ENCODE measurements at places on chromosomes 2 and 18.

DNA sequence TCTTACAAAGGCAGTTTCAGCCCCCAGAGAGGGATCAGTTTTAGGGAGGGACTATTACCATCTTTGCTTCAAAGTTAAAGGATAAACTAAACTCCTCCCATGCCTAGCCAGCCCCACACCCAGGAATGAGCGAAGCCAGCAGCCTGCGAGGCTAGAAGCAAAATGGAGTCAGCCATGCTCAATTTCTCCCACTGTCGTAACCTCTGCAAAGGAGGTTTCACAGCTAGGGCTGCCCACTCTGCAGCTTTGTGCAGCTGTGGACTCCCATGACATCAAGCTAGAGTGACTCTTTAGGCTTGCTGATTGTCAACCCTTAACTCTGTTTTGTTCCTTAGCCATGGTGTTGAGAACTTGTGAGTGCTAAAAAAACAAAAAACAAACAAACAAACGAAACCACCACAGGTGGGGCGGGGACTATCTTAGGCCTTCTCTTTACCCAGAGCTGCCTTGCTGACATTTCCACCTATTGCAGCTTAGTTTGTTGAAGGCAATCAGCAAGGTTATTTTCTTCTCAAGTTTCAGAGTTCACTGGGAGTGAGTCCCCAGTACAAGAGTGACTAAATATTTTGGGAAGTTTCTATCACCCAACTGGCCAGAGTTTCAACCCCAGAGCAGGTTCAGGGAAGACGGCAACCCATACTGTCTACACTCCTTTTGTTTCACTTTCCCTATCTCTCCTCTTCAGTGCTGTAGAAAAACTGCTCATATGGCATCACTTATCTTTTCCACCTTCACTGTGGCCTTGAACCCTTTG lies 592.1 kb downstream of the XIRP2 start:
- DNase-seq = no peak

GRCh38 chr2:118830881-118831280 lies 16.6 kb downstream of the EN1 start:
- no peak for DNase-seq

DNA sequence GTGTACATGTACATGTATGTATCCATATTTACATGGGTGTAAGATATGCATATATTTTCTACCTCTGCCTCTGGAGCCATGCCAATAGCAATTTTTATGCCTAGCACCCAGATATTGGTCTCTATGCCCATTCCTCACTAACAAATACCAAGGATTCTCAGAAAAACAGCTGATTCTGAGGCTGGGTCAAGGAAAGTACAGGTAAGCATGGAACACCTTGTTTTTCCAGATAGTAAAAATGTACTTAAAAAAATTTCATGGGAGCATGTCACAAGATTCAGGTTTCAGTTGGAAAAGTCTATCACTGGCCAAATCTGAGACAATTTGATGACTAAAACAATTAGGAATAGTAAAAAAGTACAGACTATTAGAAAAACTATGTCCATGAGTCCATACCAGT lies 114.5 kb upstream of the MAPRE2 start:
- DNase-seq = no peak

GRCh38 chr2:61984682-61985081 lies 79.2 kb downstream of the COMMD1 start:
- DNase-seq = no peak

- peak; percentile 12 for DNase-seq
Observed at GRCh38 chr2:54524226-54524991, 68.3 kb downstream of the SPTBN1 start.

All from CD4-positive, alpha-beta T cell treated with Interleukin-17A for 4 hours (primary cell).